ENCODE measurements at places on chromosomes 1 and 21. TPM values are rescaled to one million over a fixed set of nuclear protein-coding genes. Genes with fewer than 3 reads are reported as not detected.

GRCh38 chr1:16181887-16182719 lies 26.2 kb upstream of the EPHA2 start:
- DNase-seq = no peak

- no peak for DNase-seq
Observed at GRCh38 chr1:11158291-11158690, 30.9 kb upstream of the ANGPTL7 start.

GRCh38 chr1:246742396-246742795 lies 18.2 kb downstream of the SCCPDH start:
- no peak for DNase-seq

DNA sequence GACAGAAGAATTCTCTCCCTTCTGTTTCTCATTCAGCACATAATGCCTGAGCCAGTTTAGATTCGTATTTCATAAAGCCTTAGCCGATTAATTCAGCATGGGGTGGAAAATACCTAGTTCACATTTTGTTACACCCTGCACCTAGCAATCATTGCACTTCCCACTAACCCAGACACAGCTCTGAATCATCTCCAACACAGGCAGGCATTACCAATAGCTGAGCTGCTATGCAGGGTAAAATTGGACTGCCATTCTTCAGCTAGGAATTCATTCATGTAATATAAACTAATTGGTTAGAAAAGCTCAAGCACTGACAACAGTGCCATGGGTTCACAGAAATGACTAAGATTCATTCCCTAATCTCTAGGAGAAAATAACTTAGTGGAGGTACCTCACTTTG lies 26.9 kb upstream of the NKAIN1 start:
- DNase-seq = no peak

- no peak for DNase-seq
Observed at GRCh38 chr21:24727803-24728440, 879.4 kb downstream of the MRPL39 start.

DNA sequence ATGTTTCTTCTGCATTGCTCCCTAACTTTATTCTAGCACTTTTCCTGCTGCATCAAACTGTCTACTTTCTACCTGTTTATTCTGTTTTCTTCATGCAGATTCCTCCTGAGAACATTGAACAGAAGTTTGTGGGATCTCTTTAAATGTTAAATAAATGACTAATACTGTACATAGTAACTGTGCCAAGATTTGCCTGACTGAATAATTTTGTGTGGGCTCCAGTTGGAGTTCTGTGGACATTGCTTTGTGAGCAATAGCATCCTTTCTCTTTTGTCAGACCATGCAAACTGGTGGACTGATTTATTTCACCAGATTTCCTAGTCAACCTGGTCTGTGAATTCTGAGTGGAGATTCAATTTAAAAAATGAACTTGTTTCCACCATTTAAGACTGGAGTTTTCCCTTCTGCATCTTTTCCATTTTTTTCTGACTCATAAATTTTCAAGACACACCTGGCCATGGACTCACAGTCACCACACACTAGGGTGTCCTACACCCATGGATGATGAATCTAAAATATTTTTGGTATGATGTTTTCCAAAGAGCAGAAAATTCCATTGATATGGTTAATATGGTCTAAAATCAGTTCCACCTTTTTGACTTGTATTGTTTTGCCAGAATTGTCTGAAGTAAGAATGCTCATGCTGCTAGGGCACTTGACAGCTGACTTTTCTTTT lies 140.7 kb upstream of the SPAG17 start:
- DNase-seq = no peak

- DNase-seq = no peak
Observed at GRCh38 chr1:240094041-240094722, 2.5 kb downstream of the FMN2 start.

DNA sequence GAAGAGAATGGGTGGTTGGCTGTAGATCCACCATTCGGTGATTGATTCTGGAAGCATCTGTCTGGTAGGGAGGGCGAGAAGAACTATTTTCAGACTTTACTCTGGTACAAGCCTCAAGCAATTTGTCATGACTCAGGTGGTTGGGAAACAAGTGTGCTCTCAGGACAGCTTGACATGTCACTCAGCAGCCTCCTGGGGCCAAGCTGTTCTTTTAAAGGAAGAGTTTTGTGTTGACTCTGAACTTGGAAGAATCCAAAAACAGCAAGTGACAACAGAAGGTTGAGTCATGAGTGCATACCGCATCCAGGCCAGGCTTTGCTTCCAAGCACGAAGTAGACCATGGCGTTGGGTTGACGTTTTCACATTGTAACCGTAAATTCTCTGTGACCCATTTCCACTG lies 65.9 kb downstream of the CLIC6 start:
- DNase-seq = no peak

DNA sequence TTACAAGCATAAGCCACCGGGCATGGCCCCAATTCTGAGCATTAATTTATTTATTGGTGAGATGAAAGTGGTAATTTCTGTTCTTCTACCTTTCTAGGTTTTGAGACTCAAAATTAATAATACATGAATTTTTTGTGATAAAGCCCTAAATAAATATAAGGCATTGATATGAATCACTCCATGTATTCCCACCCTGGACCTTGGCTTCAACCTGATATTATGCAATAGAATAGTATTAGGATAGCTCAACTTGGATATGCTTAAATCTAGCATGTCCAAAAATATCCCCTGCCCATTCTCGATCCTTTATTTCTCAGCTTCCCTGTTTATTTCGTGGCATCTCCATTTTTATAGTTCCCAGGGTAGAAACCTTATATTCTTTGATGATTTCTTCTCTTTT lies 2.5 kb downstream of the AGL start:
- no peak for DNase-seq

DNA sequence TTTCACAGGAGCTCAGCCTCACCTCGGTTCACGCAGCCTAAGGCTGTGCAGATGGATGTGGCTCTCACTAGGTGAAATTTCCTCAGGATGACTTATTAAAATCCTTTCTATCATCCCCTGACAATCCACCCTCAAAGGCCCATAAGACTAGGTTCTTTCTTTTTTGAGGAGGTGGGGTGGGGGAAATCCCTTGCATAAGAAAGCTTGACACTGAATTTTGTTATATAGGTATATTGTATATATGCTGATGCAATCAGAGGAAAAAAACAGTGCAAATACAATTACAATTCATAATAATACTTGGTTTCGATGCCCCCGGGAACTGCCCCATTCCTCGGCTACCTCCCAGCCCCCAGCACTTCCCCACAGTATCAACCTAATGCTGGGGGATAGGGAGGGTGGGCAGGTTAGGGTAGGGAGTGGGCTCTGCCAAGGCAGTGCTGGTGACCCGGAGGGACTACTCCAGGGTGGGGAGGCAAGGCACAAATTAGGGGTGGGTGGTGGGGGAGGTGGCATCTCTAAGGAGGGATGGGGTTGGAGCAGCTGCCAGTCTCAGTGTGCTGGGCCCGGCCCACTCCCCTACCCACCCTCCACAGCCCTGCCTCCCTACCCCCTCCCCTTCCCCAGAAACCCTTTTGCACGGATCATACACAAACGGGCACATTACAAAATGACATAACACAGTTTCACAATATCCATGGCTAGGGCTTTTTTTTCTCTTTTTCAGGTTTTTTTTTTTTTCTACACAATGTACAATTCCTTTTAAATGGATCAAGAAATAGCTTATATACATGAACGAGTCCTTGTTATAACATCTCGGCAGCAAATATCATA lies 30.9 kb downstream of the SLC27A3 start:
- DNase-seq = no peak

SRRM1 gene
- polyA plus RNA-seq = 61.8 TPM

KLF17 gene
- polyA plus RNA-seq = 0.02 TPM

Measured in thymus (tissue), 14 donors.